ENCODE measurements at places on chromosomes 2 and 18.

DNA sequence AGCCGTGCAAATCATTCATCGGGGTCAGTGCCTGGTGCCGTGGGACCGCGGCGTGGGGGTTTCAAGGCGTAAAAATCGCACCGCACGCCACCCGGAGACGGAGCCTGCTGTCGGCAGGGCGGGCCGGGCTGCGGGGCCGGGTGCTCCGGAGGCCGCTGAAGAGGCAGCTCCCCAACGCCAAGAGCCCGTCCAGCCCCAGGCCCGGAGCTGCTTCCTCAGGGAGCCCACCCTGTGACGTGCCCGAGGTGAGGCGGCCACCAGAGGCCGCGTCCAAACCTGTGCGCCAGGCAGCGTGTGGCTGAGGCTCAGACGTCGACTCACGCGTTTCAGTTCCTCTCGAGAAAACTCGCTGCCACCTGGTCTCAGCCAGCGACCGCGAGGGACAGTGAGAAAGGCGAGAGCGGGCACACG is 98.1 kb downstream of the NFATC1 start:
- DNase-seq, result no peak

GRCh38 chr2:128717758-128718710 is 399.4 kb upstream of the HS6ST1 start:
- DNase-seq, result no peak

GRCh38 chr2:170953941-170954340 is 24.9 kb downstream of the GORASP2 start:
- no peak for DNase-seq

GRCh38 chr2:216711348-216711747 is 16.0 kb upstream of the IGFBP5 start:
- no peak for DNase-seq

- no peak for DNase-seq
These were observed 255.8 kb upstream of the EPAS1 start for GRCh38 chr2:46041434-46041833.

DNA sequence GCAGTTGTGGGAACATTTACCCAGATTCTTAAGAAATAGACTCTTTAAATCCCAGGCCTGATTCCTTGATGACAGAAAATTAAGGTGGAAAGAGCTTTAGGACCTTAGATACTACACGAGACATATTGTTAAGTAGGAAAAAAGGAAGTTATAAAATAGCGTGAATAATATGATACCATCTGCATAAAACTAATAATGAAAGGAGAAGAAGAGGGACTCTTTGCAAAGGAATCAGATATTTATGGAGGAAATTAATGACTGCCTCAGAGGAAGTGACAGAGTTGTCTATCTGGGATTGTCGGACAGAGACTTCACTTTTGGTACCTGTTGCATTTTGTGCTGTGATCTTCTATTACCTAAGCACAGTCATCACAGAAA is 20.8 kb downstream of the APCDD1 start:
- no peak for DNase-seq

GRCh38 chr2:65957886-65958285 is 477.0 kb upstream of the MEIS1 start:
- no peak for DNase-seq

DNA sequence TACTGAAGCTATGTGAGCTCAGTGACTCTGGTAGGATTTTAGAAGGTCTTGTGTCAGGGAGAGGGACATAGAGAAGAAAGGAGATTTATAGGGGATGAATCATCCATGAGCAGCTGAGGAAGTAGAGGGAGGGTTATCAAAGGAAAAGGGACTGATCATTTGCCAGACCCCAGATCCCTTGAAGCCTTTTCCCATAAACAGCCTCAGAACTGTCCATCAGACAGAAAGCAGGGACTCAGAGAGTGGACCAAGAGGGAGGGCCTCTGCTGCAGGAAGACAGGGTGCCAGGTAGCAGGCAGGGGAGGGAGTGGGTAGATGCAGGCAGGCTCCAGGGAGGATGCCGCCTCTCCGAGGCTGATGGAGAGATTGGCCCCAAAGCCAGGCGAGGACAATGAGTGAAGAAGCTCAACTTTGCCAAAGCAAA is 133.9 kb downstream of the TNS1 start:
- DNase-seq, result no peak

DNA sequence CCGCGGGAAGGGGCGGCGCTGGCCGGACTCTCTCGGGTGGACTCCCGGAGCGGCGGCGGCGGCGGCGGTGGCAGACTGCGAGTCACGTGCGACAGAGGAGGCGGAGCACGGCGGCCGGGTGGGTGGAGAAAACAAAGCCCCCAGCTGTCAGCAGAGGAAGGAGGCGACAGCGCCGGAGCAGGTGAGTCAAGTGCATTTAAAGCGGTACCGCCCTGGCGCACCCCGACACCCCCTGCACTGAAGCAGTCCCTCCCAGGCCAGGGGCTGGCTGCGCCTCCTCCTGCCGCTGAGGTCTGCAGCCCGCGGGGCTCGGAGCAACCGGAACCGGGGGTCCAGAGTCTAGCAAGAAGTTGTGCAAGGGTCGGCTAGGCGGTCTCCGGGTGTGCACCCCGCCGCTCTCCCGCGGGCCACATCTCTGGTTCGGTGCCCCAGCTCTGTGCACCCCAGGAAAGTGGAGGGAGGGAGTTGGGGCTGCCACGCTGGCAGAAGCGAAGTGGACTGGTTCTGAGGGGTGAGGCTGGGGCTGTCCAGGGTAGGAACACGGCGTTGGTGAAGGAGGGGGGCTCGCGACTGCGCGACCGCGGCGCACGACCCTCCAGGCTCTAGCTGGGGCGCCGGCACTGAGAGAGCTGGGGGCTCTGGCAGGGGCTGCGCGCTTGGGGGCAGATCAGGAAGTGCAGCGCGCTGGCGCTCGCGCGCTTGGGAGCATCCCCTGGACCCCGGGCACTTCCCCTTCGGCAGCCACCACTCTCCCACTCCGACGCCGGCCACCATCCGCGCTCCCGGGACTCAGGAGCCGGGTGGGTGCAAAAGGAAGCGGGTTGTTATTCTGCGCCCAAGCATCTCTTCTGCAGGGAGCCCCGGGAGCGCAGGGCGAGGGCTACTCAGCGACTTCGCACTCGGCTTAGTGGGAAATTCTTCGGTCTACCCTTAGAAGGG is 64.0 kb upstream of the MAPRE2 start:
- peak; percentile 51 for DNase-seq

DNA sequence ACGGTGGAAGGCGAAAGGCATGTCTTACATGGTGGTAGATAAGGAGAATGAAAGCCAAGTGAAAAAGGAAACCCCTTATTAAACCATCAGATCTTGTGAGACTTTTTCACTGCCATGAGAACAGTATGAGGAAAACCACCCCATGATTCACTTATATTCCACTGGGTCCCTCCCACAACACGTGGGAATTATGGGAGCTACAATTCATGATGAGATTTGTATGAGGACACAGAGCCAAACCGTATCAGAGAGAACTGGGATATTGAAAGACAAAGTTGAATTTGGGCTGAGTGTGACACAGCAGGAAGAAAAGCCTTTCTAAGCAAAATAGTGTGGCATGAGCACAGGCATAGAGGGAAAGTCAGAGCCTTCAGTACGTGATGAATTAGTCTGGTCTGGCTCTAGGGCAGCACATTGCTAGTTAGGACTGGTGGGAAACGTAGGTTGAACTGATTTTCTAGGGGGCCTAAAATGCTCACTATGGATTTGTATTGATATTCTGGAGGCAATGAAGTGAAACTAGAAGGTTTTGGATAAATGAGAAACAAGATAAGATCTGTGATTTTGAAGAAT is 84.8 kb upstream of the RND3 start:
- no peak for DNase-seq

DNA sequence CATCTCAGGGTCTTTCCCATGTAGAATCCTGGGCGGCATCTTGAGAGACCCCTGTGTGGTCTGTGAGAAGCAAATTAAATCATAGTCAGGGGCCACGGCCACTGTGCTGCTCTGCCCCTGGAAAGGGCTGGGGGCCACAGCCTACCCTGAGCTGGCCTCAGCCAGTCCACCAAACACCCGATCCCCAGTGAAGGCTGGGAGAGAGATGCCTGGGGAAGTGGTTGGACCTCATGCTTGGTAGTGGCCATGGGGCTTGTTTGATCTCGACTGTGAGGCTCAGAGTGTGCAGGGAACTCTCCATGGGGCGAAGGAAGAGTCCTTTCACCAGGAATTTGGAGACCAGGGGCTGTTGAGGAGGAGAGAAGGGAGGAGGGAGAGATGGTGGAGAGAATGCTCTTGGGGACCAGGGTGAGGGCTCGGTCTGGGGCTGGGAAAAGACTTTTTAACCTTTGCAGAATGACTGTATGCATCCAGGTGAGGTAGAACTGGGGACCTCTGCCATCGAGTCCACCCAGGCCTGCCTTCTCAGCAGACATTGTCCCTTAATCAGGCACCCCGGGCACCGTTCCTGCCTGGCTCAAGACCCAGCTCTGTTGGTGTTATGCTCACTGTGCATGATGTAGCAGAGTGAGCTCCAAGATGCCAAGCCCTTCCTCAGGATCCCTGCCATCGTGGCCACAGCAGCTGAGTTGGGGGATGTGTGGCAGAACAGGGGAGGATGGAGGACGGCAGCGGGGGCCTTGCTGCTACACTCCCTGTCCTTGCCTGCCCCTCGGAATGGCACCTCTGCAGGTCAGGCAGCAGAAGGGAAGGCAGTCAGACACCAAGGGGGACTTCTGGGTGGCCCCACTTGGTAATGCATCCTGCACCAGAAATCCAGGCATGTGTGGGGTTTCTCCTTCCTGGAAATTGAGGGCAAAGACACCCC is 249.9 kb downstream of the DYSF start:
- DNase-seq, result no peak

DNA sequence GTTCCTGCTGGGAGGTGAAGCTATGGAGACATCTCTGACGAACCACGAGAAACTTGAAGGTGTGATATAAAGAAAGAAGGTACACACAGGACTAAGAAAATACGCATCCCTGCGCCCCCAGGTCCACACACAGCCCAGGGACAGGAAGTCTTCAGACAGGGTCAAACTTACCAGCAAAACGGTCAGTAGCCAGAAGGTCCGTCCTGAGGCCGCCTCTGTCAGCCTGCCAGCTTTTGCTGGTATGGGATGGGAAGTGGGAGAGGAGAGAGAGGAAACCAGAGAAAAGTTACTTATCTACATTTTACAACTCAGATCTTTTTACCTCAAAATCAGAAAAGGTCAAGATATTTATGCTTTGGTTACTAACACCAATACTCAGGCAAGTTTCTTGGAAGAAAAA is 47.2 kb downstream of the HDLBP start:
- no peak for DNase-seq

GRCh38 chr2:96207774-96208142 is 869 bp downstream of the STARD7 start:
- peak; percentile 1 for DNase-seq

GRCh38 chr2:38540580-38541286 is 62.0 kb downstream of the HNRNPLL start:
- DNase-seq, result no peak

GRCh38 chr2:69384618-69385081 is 2.4 kb downstream of the GFPT1 start:
- no peak for DNase-seq

DNA sequence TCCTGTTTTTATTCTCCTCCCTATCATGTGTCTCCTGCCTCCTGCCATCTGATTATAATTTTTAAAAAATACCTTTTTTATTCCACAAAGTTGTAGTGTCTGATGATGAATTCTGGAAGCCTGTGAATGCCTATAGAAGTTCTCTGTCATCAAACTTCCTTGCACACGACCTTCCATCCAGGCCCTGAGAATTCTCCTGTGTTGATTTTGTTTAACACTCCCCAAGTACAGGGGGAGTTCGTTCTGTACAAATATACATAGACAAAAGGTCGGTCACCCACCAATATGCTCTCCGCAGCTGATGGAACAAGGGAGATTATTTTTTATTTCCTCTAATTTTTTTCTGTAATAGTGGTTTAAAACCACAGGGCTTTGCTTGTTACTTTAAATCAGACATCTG is 232.5 kb downstream of the PIEZO2 start:
- DNase-seq, result no peak

DNA sequence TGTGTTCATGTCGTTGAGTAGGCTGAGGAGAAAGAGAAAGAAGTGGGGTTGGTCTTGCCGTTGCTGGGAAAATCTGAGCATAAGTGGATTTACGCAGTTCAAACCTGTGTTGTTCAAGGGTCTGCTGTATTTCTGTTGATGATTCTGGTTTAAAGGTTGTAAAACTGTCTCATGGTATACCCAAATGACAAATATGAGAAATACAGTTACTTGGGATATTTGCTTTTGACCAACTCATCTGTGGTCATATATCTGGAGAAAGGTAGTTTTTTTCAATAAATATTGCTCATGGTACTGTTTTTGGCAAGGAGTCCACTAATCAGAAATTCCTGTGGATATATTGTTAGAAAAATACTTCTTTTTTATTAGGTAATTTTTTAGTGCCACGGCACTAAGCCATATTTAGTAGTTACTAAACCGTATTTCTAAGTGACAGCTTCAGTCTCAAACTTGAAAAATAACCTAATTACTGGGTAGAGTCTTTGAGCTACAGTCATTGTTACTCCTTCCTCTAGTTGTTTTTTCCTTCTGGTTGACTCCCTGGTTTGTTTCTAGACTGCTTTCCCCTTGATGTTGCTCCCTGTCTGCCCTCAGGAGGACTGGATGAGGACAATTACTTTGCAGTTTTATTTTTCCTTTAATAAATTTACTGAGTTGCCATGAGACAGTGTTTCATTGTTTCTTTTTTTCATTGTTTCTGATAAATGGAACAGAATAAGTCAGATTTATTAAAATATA is 31.5 kb downstream of the MOB4 start:
- DNase-seq, result no peak

DNA sequence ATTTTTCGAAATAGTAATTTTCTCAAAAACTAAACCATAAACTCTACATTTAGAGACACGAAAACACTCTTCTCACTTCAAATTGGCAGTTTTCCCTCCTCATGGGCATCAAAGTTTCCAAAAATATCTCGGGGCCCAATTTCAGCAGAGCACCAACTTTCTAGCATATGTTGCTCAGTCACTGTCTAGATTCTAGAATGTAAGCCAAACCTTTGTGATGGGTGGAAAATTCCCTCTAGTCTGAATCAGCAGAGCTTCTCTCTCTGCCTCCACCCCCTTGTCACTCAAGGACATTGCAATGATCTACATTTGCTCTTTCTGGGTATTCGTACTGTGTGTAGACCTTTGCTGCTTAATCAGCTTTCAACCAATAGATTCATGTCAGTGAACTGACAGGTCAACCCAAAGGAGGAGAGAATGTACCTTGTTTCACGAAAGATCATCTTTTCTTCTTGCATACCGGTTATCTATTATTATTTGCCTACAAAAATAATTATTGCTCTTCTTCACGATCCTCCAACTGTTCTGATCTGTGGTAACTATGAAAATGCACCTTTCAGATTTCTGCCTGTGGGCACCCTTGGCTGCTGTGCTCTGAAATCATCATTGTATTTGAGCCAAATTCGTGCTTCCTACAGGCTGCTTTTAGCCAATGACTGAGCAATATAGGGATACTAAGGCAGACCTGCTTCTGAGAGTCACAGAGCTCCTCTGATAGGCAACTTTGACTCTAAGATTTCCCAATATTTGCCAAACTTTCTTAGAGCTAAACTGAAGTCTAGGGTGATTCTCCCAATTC is 38.7 kb upstream of the GLS start:
- DNase-seq, result no peak

DNA sequence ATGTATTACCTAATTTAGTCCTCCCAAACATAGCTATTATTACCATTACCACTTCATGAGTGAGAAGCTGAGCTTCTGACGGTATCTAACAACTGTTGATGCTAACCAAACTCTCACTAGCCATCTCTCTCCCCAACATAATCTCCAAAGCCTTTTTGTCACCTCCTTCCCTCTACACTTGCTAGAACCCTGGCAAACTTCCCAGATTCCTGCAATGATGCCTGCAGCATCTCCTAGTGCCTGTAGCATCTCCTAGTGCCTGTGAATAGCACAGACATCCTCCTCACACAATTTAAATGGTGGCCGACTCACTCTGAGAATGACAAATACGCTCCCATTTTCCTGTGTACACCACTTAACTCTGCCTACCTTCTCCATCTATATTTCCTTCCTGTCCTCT is 126.7 kb downstream of the STK39 start:
- no peak for DNase-seq
